Left colon (tissue), 2 donors: ENCODE measurements at places on chromosomes 11 and 22.

DNA sequence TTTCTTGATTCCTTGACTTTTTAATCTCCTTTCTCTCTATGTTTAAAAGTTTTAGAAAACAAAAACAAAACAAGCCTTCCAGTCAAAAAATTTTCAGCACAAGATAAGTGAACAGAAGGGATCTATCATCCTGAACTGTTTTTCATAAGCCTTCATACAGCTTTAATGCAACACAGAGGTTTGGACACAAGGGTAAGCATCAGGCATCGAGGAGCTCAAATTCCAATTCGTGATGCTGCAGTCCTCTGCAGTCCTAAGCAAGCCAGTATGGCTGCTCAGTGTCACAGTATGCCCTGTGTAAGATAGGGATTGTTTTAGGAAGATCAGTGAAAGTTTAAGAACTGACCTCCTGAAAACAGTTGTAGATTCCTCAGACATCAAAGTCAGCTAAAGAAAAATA is 740.9 kb downstream of the NTM start:
- no peak for DNase-seq

GRCh38 chr11:65150509-65151299 is 16.4 kb upstream of the SYVN1 start:
- peak; percentile 93 for DNase-seq

GRCh38 chr22:43465291-43466015 is 53.6 kb downstream of the MPPED1 start:
- DNase-seq: no peak

DNA sequence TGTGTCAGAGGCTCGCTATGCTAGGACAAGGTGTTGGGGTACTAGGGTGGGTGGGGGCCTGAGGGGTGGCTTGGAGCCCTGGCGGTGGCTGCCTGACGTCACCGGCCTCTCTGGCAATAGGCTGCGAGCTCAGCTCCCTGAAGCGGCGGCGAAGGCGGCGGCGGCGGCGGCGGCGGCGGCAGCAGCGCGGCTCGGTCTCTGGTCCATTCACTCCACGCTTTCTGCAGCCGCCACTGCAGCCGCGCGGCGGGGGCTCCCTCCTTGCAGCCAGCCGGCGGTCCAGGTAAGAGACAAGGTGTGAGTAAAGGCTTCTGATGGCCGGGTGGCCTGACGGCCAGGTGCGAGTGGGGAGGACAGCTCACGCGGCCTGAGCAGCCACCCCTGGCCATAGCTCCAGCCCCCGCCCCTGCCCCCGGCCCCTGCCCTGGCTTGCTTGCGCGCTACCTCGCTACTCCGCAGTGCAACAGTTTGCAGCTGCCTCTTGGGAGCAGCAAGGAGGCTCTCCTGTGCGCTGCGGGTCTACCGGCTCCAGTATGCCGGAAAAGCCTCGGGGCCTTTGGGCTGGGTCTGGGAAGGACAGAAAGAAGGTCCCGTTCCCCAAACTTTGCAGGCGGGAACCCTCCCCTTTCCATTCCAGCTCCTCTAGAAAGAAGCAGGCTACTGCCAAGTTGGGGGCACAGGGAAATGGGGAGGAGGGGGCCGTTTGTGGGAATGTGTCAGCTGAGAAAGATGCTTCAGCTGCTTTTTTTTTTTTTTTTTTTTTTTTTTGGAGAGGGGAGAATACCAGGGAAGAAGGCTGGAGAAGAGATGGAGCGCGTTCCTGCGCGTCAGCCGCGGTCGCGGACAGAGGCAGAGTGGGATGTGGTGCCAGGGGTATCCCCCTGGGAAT is at the start of gene C11orf87:
TSS of gene C11orf87 (plus strand) at position 210 of the 889 bp plus-strand sequence. CDS start 1,444 bp downstream, outside the sequence.
- DNase-seq: no peak

DNA sequence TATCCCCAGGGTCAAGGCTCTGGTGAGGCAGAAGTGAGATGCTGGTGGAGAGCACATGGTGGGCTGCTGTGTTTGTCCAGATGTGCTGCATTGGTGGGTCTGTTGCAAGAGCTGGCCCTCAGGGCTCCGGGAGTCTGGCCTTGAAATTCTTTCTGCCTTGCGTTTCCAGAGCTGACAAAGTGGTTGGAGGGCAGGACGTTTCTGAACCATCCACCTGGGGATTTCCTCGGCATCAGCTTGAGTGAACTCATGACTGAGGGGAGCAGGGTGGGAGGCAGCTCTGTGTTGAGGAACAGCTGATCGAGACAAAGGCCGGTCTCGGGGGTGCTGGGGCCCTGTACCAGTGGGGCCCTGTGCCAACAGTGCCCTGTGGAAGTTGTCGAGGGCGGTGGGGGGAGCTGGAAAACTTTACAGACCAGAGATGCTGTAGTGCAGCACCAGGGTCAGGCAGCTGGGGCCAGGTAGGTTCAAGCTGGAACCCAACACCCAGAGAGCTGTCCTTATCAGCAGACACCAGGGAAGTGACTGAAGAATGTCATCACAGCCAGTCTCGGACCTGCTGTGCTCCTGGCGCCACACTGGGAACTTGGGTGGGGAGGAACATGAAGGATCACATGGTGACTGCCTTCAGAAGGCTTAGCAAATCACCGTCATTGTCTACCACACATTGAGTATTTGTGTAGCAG is 4.9 kb downstream of the TSKU start:
- DNase-seq: peak; percentile 45

GRCh38 chr11:100563541-100564280 is 123.4 kb upstream of the ARHGAP42 start:
- no peak for DNase-seq
